ENCODE measurements at places on chromosomes 11 and 22.
A peak's percentile ranks its signal among the peaks of the same experiment; 100 is the strongest.

DNA sequence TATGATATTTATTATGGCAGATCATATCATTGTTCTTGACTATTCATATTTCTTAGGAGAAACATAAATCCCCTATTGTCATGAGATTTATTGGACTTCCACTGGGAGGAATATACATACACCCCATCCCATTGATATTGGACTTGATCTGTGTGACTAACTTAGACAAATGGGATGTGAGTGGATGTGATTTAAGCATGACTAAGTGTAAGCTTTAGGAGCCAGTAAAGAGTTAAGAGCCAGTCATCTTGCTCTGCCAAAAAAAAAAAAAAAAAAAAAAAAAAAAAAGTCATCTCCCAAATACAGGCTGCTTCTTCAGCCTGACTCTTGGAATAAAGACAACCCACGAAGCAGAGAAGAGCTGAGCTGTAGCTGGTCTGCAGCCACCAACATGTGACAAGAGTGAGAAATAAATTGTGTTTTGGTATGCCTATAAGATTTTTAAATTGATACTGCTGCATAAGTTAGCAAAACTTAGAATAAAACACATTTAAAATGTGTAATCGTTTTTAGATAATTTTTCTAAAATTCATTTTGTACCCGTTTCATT lies 595.0 kb upstream of the LRRC4C start:
- no peak for DNase-seq

- no peak for DNase-seq
These were observed 57.5 kb upstream of the PHOX2A start for GRCh38 chr11:72301486-72301885.

DNA sequence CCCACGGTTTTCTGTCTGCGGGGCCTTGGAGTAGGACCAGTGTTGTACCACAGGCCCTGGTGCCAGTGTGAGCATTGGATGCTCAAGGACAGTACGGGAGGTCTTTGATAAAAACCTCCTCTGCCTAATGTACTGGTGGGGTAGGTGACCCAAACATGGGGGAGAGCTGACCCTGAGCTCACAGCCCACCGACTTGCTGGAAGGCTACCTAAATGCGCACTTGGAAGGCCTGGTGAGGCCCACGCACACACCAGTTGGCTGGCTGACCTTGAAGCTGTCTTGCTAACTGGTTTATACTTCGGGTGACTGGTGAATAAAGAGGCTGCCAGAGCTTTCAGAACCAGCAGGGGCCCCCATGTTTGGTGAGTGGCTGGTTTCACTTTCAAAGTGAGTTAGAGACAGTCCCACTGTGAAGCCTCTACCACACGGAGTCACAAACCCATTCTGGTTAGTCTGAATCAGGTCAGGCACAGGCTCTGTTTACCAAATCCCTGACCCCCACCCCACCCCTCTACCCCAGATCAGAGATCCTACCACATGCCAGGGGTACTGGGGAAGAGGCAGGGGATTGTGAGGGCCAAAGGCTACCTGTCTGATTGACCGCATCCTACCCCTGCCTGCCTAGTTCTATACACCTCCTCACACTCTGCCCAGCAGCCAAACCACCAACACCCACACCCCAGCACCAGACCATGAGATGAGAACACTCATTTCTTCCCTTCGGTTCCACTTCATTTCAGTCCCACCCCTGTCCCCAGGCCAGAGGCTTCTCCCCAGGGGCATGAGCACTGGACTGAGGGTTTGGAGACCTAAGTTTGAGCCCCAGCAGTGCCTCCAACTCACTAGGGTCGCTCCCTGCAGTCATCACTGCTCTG lies 12.7 kb upstream of the IL2RB start:
- DNase-seq = no peak

DNA sequence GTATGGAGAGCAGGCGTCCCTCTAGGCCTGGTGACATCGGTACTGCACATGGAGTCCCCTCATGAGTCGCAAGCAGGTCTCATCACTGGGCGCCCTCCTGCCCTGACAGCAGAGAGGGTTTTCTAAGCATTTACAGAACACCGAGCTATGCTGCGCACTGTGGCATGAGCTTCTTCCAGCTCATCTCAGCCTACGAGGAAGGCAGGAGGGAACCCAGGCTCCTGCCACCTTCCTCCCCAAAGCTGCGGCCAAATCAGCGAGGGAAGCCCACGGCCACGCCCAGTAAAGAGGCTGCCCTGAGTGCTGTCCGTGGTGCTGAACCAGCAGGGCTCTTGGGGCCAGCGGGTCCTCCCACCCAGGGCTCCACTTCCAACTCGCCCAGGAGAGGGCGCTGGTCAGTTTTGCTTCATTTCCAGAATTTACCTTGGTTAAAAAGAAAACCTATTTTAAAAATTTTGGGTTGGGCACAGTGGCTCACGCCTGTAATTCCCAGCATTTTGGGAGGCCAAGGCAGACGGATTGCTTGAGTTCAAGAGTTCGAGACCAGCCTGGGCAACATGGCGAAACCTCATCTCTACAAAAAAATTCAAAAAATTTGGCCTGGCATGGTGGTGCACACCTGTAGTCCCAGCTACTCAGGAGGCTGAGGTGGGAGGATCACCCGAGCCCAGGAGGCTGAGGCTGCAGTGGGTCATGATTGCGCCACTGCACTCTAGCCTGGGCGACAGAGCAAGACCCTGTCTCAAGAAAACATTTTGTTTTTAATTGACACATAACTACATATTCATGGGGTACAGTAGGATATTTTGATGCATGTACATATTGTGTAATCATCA lies 34.2 kb downstream of the PHF21B start:
- peak; percentile 9 for DNase-seq

GRCh38 chr11:33399421-33399820 lies 142.2 kb downstream of the HIPK3 start:
- no peak for DNase-seq

DNA sequence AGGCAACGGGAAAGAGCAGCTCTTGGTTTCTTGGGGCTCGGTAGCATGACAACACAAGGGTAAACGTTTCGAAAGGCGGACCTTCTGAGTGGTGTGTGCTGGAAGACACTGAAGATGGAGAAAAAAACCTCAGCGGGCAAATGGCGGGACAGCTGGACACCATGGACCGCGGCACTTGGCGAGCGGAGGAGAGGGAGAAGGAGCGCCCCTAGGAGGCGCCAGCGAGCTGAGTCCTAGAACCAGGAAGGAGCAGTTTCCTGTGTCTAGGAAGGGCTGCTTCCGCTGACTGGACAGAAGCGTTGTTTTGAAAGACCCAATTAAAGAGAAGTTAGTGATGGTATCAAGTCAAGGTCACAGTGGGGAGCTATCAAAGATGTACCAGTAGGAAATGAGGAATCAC lies 44.0 kb upstream of the OPCML start:
- no peak for DNase-seq

- DNase-seq = no peak
These were observed 5.1 kb downstream of the EFEMP2 start for GRCh38 chr11:65867284-65868071.

DNA sequence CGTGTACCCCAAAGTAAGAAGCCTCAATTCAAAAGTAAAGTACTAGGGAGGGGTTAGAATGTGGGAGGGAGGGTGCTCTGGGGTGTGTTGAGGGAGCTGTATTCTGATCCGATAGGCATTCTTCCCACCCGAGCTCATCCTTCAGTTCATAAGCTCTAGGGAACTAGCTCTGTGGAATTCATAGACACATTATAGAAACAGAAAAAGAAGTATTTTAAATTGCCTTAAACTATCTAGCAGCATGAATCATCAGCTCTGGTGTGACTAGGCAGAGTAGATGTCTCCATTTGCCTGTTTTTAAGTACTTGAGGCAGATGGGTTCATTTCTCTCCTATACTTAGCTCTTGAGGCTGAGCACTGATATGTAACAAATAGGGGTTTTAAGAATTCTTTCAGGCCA lies 7.3 kb upstream of the SGSM3 start:
- DNase-seq = peak; percentile 80

- DNase-seq = no peak
These were observed 17.1 kb upstream of the SERPIND1 start for GRCh38 chr22:20756846-20757245.

GRCh38 chr11:68181719-68182451 lies 31.2 kb downstream of the KMT5B start:
- no peak for DNase-seq
